CD4-positive, alpha-beta T cell treated with Interleukin-4 for 1 hour (primary cell): ENCODE measurements at places on chromosomes 2 and 18.

DNA sequence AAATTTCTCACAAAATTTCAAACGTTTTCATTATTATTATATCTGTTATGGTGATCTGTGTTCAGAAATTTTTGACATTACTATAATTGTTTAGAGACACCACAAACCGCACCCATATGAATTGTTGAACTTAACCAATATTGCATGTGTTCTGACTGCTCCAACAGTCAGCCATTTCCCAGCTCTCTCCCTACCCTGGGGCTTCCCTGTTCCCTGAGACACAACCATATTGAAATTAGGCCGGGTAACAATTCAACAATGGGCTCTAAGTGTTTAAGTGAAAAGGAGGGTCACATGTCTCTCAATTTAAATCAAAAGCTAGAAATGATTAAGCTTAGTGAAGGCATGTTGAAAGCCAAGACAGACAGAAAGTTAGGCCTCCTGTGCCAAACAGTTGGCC, 424.0 kb downstream of the DSC3 start:
- no peak for DNase-seq

- DNase-seq: no peak
Observed at GRCh38 chr18:59560556-59560955, 136.7 kb downstream of the CCBE1 start.

- no peak for DNase-seq
Observed at GRCh38 chr2:236769981-236770671, 200.5 kb downstream of the ACKR3 start.

DNA sequence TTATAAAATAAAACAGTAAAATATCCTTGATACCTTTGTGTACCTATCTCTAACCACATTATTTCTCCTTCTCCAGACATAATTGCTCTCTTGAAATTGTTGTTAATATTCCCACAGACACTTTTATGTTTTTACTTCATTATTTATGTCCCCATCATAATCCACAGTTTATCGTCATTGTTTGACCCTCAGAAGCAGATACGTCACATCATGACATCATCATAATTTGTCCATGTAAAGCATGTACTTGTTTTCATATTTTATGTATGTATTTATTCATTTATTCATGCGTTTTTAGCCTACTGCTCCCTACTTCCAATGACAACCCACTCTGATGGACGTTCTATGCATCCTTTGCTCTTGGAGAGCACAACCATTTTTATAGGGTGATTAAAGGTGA, 1406.9 kb upstream of the NXPH2 start:
- no peak for DNase-seq

GRCh38 chr18:79625195-79625923, 54.2 kb upstream of the CTDP1 start:
- peak; percentile 32 for DNase-seq

DNA sequence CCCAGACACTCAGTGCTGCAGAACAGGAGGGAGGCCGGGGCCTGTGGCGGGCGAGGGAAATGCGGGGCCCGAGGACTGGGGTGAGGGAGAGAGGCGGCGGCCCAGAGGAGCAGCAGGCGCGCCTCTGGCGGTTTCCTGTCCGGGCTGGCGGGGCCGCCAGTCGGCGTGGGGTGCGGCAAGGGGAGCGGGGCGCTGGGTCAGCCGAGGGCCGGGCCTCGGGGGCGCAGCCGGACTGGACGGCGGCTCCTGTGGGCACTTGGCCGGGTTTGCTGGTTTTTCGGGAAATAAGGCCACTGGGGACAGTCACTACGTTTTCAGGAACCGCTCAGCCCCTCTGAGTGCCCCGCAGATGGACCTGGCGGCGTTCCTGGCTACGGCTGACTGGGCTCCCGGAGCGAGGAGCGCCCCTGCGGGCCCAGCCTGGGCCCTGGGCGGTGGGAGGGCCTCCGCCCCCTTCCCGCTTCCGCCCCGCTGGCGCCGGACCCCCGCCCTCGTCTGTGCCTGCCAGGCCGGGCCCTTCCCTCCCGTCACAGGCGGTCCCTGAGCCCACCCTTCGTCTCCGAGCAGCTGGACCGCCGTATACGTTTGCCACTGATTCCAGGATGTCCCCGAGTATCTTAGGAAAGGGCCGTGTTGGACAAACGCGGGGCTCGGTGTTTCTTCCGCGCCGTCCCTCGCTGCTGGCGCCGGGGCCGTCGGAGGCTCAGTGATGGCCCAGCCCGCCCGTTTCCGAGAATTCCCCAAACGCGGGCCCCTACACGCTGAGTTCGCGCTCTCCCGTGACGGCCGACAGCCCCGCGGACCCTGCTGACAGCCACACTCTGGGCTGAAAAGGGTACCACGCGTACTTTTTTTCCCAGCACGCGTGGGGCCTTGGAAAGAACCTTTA, 84.6 kb downstream of the FAM210A start:
- no peak for DNase-seq

DNA sequence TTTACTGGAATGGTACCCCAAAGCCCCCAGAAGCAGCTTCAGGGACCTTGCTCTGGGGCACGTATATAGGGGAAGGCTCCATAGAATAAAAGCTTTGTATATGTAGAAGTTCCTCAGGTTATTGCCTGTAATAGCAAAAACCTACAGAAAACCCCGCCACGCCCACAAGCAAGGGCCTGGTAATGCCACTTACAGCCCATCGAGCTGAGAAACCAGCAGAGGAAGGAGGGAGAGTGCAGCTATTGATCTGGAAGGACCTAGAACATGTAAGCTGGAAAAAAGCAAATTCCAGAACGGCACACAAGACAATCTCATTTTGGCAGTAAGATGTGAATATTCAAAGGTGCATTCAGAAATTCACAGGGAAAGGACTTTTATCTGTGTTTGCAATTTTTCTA, 15.8 kb downstream of the HS1BP3 start:
- no peak for DNase-seq

GRCh38 chr2:40218679-40219078, 233.2 kb downstream of the SLC8A1 start:
- no peak for DNase-seq

DNA sequence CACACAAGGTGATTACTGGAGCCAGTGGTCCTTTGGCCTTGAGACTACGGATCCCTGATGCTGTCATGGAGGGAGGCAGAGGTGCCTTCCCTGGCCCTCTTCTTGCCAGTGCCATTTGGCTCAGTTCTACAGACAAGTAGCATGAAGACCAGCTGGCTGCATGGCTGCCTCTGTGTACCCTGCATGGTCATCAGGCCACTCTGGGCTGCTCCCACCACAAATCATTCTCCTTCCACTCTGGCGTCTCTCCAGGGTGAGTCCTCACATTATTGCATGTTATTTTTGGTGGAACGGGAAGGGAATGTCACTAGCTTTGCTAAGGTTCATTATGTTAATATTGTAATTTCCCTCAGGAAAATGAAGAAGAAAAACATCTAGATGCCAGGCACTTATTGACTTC, 229.8 kb downstream of the VAPA start:
- no peak for DNase-seq

- no peak for DNase-seq
Observed at GRCh38 chr2:79453918-79454317, 58.9 kb upstream of the CTNNA2 start.

DNA sequence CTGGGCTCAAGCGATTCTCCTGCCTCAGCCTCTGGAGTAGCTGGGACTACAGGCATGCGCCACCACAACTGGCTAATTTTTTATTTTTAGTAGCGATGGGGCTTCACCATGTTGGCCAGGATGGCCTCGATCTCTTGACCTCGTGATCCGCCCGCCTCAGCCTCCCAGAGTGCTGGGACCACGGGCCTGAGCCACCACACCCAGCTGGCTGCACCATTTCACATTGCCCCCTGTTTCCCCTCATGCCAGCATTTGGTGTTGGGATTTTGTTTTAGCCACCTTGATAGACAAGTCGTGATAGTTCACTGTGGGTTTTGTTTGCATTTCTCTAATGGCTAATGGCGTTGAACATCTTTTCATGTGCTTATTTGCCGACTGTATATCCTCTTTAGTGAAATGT, 5.8 kb upstream of the COLEC11 start:
- DNase-seq: no peak

- DNase-seq: no peak
Observed at GRCh38 chr2:120766470-120767351, 31.0 kb downstream of the GLI2 start.
